ENCODE measurements at places on chromosomes 7 and 10. TPM values are rescaled to one million over a fixed set of nuclear protein-coding genes. Genes with fewer than 3 reads are reported as not detected.
A peak's percentile ranks its signal among the peaks of the same experiment; 100 is the strongest.

DNA sequence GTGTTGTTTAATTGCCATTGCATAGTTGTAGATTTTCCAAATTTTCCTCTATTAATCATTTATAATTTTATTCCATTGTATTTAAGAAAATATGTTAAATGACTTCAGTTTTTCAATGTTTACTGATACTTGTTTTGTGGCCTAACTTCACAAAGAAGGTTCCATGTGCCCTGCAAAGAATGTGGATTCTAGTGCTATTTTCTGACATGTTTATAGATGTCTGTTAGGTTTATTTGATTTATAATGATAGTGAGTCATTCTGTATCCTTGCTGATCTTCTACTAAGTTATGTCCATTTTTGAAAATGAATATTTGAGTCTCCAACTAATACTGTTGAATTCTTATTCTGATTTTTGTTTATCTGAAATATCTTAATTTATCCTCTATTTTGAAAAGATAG, 369.0 kb downstream of the MAGI2 start:
- H3K27ac ChIP-seq: no peak overlapping the region
- no peak overlapping the region for H3K4me3 ChIP-seq
- no peaks in the 10 kb centered on the region for H3K36me3 ChIP-seq
- no peaks in the 10 kb centered on the region for H3K27me3 ChIP-seq
- no peaks in the 10 kb centered on the region for H3K4me1 ChIP-seq
- DNase-seq: no peak

The FAM13C gene
- total RNA-seq: not detected

- H3K27me3 ChIP-seq: no peaks in the 10 kb centered on the region
Measured at GRCh38 chr7:2497500-2498336, 21.5 kb upstream of the GRIFIN start.

- no peak overlapping the region for H3K4me3 ChIP-seq
- H3K4me1 ChIP-seq: peaks cover 9% of the 10 kb centered on the region
- no peaks in the 10 kb centered on the region for H3K36me3 ChIP-seq
- DNase-seq: no peak
- H3K27me3 ChIP-seq: peaks cover 6% of the 10 kb centered on the region
Measured at GRCh38 chr7:76232698-76233097, 31.0 kb downstream of the SRRM3 start.

- DNase-seq: peak; percentile 39
- H3K27ac ChIP-seq: no peak overlapping the region
- no peaks in the 10 kb centered on the region for H3K36me3 ChIP-seq
- peak overlapping the region; percentile 52 for H3K4me3 ChIP-seq
- no peaks in the 10 kb centered on the region for H3K4me1 ChIP-seq
Measured at GRCh38 chr10:77710759-77711682, 73.4 kb upstream of the KCNMA1 start.

DNA sequence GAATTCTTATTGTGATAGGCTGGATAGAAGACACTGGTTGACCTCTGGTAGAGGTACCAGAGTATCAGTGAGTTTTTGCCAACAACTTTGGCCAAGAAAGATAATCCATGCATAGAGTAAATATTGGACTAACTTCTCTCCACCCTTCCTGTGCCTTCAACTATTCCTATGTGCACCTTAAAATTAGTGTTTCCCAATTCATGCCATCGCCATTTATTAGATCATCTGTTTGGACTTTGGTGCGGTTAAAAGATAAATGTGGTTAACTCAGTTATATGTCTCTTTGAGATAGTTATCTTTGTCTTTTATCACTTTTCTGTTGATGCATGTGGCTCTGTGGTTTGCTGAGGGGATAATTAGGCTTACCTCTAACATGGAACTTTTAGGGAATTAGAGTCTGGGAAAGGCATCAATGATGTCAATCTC, 4.6 kb downstream of the PAPSS2 start:
- H3K4me1 ChIP-seq: peaks cover 9% of the 10 kb centered on the region
- no peak overlapping the region for H3K27ac ChIP-seq
- H3K4me3 ChIP-seq: no peak overlapping the region
- no peaks in the 10 kb centered on the region for H3K36me3 ChIP-seq
- DNase-seq: no peak
- H3K27me3 ChIP-seq: peaks cover 2% of the 10 kb centered on the region

The PPIA gene
- total RNA-seq: 673 TPM

The FGFBP3 gene
- 5.9 TPM for total RNA-seq

The RAPGEF5 gene
- total RNA-seq: 0.12 TPM

The CHST12 gene
- 20.3 TPM for total RNA-seq

- peaks cover 4% of the 10 kb centered on the region for H3K27me3 ChIP-seq
- DNase-seq: no peak
- H3K36me3 ChIP-seq: no peaks in the 10 kb centered on the region
Measured at GRCh38 chr10:113788604-113789083, 37.2 kb downstream of the PLEKHS1 start.

DNA sequence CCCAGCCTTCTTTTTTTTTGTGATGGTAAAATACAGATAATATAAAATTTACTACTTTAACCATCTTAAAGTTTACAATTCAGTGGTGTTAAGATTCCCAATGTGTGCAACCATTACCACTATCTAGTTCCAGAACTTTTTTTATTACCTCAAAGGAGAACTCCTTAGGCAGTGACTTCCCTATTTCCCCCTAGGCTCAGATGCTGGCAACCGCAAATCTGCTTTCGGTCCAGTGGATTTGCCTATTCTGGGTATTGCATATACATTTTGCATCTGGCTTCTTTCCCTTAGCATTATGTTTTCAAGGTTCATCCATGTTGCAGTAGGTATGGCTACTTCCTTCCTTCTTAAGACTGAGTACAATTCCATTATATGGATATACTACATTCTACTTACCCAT, 56.5 kb downstream of the AFAP1L2 start:
- H3K27ac ChIP-seq: no peak overlapping the region
- DNase-seq: no peak
- no peak overlapping the region for H3K4me3 ChIP-seq
- H3K36me3 ChIP-seq: no peaks in the 10 kb centered on the region
- H3K27me3 ChIP-seq: no peaks in the 10 kb centered on the region

DNA sequence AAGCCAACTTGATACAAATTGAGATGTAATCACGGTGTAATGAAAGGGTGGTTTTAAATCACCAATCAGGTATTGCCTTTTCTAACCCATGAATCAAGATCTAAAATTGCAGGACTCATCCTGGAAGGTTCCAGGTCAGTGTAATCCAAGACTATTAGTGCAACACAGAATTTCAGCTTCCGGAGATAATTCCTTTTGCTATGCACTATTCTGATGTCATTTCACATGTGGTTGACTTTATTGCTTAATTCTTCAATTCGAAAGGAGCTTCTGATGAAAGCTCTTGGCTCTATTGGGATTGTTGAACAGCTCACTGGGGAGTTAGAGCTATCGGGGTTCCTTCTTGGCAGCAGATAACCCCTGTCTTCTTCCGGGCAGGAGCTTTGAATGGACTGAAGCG, 147.4 kb upstream of the INSYN2A start:
- DNase-seq: no peak
- H3K4me3 ChIP-seq: no peak overlapping the region
- H3K27ac ChIP-seq: no peak overlapping the region
- H3K27me3 ChIP-seq: peaks cover 7% of the 10 kb centered on the region
- no peaks in the 10 kb centered on the region for H3K36me3 ChIP-seq

GRCh38 chr7:159105832-159106811, 38.5 kb downstream of the VIPR2 start:
- H3K27me3 ChIP-seq: no peaks in the 10 kb centered on the region
- H3K4me3 ChIP-seq: no peak overlapping the region

GRCh38 chr7:151632750-151633515, 113.2 kb upstream of the RHEB start:
- H3K4me3 ChIP-seq: peak overlapping the region; percentile 76
- DNase-seq: peak; percentile 49
- peaks cover 6% of the 10 kb centered on the region for H3K4me1 ChIP-seq
- H3K27ac ChIP-seq: peak overlapping the region; percentile 69
- H3K36me3 ChIP-seq: no peaks in the 10 kb centered on the region
- H3K27me3 ChIP-seq: no peaks in the 10 kb centered on the region

DNA sequence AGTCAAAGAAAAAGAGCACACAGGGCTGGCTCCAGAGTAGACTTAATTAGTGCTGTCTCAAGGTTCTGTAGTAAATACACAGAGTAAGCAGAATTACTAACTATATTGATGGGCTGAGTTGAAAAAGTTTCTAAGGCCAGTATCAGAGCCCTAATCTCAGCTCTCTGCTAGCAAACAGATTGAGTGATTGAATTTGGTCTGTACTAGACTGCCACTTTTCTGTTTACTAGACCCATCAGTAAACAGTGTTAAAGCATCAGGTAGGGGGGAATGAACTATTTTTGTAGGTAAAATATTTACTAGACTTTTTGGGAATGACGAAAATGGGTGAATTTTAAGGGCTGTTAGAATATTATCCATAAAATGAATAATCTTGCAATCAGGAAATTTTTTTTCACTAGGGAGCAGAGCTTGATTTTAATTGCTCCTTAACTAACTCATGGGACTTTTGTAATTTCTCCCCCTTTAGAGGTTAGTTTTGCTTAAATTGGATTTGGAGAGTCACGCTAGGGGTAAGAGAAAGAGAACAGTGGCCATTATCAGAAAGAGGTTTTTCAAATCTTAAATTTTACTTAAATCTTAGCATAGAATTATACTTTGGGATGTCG, 37.3 kb upstream of the RASGEF1A start:
- H3K36me3 ChIP-seq: no peaks in the 10 kb centered on the region
- peaks cover 6% of the 10 kb centered on the region for H3K4me1 ChIP-seq
- no peak for DNase-seq
- H3K27ac ChIP-seq: no peak overlapping the region

- peak overlapping the region; percentile 12 for H3K27ac ChIP-seq
- no peaks in the 10 kb centered on the region for H3K36me3 ChIP-seq
- H3K27me3 ChIP-seq: no peaks in the 10 kb centered on the region
- H3K4me1 ChIP-seq: peaks cover 20% of the 10 kb centered on the region
- DNase-seq: no peak
Measured at GRCh38 chr7:1137517-1138167, 22.4 kb downstream of the ZFAND2A start.

The C10orf53 gene
- not detected for total RNA-seq

DNA sequence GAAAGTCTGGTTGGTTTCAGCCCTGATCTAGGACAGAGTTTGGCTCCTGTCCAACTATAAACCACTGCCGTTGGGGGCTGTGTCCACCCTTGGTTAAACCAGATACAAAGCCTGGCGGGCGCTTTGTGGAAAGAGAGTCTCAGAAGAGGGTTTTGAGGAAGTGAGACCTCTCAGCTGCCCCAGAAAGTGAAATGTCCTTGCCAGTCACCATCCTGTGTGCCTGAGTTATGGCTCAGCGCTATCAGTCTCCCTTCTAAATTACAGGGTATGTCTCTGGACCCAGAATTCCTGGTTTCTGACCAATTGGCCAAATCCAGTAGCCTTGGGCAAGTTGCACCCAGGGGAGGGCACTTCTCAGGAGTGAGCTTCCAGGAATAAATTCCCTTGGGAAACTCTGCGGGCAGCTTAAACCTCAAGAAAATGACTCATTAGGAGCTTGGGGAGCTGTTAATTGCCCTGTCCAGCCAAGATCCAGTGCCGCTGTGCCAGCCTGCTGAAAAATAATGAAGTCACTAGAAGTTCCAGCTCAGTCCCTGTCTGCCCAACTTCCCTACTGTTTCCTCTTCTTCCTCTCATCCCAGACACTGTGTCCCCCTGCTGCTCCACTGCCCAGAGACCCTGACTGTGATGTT, 66.7 kb upstream of the PDZD8 start:
- H3K27ac ChIP-seq: no peak overlapping the region
- no peak for DNase-seq
- no peak overlapping the region for H3K4me3 ChIP-seq
- no peaks in the 10 kb centered on the region for H3K36me3 ChIP-seq

- H3K4me1 ChIP-seq: peaks cover 3% of the 10 kb centered on the region
- no peaks in the 10 kb centered on the region for H3K27me3 ChIP-seq
- DNase-seq: no peak
- no peak overlapping the region for H3K4me3 ChIP-seq
- H3K27ac ChIP-seq: no peak overlapping the region
Measured at GRCh38 chr7:92747041-92747835, 89.1 kb downstream of the CDK6 start.

The WDR86 gene
- total RNA-seq: 3.1 TPM

The KNDC1 gene
- 0.35 TPM for total RNA-seq

DNA sequence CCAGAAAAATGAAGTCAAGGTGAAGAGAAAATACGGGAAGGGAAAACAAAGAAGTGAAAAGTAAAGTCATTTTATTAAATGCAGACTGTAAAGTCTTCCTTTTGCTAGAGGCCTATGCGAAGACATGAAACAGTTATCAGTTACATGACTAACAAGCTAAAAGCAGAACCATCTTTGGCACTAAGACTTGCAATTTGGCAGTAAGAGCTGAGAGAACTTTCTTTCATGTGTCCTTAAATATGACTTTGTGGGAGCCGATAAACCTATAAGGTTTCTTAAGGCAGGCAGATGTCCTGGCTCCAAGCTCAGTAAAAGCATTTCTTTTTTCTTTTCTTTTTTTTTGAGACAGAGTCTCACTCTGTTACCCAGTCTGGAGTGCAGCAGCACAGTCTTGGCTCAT, 10.4 kb downstream of the ANLN start:
- H3K4me1 ChIP-seq: no peaks in the 10 kb centered on the region
- no peaks in the 10 kb centered on the region for H3K27me3 ChIP-seq
- H3K4me3 ChIP-seq: no peak overlapping the region
- no peak overlapping the region for H3K27ac ChIP-seq
- DNase-seq: no peak

- H3K36me3 ChIP-seq: no peaks in the 10 kb centered on the region
- peaks cover 3% of the 10 kb centered on the region for H3K4me1 ChIP-seq
- H3K4me3 ChIP-seq: no peak overlapping the region
Measured at GRCh38 chr10:89032141-89032891, 41.7 kb downstream of the FAS start.

The TRIL gene
- total RNA-seq: not detected

The CDC14C gene
- not detected for total RNA-seq

The RAB19 gene
- 5.8 TPM for total RNA-seq

DNA sequence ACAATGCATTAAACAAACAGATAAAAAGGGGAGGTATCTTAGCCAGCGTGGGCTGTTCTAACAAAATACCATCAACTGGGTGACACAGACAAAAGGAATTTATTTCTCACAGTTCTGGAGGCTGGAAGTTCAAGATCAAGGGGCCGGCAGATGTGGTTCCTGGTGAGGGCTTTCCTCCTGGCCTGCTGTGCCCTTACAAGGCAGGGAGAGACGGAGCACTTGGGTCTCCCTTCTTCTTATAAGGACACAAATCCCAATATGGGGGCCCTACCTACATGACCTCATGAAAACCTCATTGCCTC, 281.6 kb upstream of the KLF14 start:
- no peak for DNase-seq
- no peak overlapping the region for H3K4me3 ChIP-seq
- H3K27me3 ChIP-seq: no peaks in the 10 kb centered on the region
- H3K4me1 ChIP-seq: peaks cover 3% of the 10 kb centered on the region
- no peak overlapping the region for H3K27ac ChIP-seq
- H3K36me3 ChIP-seq: no peaks in the 10 kb centered on the region

The CEP55 gene
- 0.35 TPM for total RNA-seq

- no peak overlapping the region for H3K27ac ChIP-seq
- H3K27me3 ChIP-seq: no peaks in the 10 kb centered on the region
- no peaks in the 10 kb centered on the region for H3K4me1 ChIP-seq
- H3K4me3 ChIP-seq: no peak overlapping the region
- DNase-seq: no peak
Measured at GRCh38 chr7:153193144-153193595, 433.6 kb downstream of the ACTR3B start.

The ANKRD22 gene
- not detected for total RNA-seq

Measured in T-cell (primary cell).